Stimulated activated CD4-positive, alpha-beta T cell treated with anti-CD3 and anti-CD28 coated beads, Interleukin-2, amount 100 ng/mL, for 4 hours (primary cell): ENCODE measurements at places on chromosomes 6 and 20.

DNA sequence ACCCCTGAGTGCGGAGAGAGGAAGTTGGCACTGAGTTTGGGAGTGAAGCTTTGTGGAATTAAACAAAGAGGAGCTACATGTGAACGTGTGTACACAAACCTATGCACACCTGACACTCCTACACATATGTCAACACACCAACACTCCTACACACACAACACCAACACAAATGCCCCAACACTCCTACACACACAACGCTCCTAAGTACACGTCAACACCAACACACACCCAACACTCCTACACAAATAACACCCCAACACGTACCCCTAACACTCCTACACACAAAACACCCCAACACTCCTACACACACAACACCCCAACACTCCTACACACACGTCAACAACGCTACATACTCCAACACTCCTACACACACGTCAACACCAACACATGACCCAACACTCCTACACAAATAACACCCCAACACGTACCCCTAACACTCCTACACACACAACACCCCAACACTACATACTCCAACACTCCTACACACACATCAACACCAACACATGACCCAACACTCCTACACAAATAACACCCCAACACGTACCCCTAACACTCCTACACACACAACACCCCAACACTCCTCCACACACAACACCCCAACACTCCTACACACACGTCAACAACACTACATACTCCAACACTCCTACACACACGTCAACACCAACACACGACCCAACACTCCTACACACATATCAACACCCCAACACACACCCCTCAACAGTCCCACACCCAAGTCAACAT lies 40.1 kb upstream of the ZBP1 start:
- DNase-seq = no peak

DNA sequence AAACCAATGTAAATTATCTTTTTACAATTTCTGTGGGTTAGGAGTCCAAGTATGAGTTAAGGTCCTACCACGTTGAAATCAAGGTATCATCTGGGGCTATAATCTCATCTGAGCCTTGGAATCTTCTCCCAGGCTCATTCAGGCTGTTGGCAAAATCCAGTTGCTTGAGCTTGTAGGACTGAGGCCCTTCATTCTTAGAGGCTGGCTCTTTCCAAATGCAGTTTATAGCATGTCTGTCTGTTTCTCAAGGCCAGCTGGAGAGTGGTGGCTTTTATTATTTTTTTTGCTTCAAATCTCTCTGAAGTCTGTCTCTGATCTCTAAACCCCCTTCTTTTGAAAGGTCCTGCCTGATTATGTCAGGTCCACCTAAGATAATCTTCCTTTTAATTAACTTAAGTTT lies 177.2 kb upstream of the ASCC3 start:
- no peak for DNase-seq

DNA sequence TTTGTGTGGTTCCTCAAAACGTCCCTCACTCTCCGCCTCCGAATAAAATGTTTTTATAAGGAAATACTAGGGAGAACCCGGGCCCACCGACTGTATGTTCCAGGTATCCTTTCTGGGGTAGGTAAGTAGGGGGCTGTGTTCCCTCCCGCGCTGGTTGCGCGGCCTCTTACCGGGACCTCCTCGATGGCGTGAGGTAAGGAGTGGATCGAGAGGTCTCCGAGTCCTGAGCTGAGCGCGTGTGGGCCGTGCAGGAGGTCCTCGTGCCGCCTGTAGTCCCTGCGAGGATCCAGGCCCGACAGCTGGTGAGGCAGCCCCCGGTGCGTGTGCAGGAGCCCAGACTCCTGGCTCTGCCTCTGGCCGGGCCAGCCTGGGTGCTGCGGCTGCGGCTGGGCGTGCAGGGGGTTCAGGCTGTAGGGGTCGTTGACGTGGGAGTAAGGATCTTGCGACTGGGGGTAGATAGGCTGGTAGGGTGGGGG lies 5.1 kb downstream of the TFAP2A start:
- DNase-seq = no peak

DNA sequence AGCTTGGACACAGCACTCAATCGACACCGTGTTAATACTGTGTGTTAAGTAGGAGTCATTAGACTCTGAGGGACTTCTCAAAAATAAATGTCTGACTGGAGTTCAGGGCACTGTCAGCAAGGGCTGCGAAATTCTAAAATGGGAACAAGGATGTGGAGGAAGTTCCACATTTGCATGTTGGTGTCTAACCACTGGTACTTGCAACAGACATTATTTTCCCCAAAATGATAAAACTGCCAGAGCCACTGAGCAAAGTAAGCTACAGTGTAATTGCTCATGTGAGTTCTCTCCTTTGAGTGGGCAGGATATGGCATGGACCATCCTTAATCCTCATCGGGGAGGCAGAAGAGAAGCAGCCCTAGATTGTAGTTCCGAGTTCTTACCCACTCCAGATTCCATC lies 215.9 kb downstream of the SLC24A3 start:
- no peak for DNase-seq

DNA sequence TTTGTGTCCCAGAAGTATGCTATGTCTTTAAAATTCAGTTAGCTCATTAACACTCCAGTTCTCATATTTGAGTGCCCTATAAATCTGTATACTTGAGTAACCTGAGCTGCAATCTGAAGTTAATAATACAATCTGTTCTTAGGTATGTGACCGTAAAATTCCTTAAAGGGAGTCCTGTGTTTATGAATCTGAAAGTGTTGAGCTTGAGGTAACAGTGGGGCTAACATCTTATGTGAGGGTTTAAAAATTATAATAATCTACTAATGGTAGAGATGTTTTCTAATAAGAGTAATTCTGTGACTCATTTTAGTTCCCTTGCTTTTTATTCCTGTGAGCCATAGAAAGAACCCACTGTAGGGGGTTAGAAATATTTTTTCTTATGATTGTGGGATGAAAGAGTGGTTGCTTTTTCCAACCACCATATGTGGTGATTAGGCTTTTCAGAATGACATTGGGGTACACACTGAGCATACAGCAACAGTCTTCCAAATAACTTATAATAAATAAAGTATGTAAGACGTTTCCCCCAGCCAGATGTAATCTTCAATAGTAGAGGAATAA lies 121.2 kb downstream of the BCKDHB start:
- DNase-seq = no peak

DNA sequence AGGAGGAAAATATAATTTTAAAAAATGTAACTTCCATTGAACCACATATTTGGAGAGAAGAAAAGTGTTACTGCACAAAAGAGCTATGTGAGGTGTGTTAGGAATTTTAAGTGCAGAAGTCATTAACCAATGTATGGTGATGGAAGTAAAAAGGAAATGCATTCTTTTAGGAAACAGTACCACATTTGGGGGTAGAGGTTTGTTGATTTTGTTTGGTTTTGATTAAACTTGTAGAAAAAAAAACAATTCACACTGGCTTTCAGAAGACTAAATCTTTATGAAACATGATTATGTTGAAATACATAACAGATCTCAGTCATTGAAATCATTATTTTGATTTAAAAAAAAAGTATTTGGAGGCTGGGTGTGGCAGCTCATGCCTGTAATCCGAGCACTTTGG lies 1287.0 kb upstream of the GJE1 start:
- no peak for DNase-seq

- DNase-seq = no peak
Observed at GRCh38 chr6:87378947-87379346, 28.8 kb upstream of the CFAP206 start.

- DNase-seq = no peak
Observed at GRCh38 chr6:108651340-108652227, 90.9 kb downstream of the FOXO3 start.

DNA sequence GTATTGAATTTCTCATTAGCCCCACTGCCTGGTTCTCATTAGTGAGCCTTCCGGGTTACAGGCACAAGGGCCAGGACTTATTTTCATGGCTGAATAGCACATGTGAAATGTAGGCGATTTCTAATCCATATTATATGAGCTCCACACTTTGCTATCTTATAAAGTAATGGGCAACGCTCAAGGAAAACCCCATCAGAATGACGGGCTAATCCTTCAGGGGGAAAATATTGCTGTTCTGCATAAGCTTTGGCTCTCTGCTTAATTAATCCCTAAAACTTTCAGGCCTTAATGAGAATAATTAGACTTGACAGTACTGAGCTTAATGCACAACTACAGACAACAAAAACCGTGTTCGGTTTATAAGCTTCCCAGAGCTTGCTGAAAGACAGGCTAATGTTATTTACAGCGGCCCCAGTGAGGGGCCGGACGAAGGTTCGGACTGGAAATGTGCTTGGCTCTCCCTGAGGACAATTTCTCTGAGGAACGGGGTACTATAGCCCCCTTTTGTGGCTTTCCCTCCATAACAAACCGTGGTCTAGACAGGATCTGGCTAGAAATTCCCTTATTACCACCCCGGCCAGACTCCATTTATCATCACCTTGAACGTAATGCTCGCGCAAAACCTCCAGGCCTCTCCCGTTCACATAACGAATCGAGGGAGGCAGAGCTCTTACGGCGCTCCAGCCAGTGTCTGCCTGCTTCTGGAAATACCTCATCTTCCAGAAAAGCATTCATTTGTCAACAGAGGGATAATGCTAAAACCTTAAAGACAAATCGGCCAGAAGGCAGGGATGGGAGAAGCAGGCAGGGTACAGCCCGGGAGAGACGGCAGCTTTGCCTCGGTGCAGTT lies 164.5 kb downstream of the CD83 start:
- no peak for DNase-seq

DNA sequence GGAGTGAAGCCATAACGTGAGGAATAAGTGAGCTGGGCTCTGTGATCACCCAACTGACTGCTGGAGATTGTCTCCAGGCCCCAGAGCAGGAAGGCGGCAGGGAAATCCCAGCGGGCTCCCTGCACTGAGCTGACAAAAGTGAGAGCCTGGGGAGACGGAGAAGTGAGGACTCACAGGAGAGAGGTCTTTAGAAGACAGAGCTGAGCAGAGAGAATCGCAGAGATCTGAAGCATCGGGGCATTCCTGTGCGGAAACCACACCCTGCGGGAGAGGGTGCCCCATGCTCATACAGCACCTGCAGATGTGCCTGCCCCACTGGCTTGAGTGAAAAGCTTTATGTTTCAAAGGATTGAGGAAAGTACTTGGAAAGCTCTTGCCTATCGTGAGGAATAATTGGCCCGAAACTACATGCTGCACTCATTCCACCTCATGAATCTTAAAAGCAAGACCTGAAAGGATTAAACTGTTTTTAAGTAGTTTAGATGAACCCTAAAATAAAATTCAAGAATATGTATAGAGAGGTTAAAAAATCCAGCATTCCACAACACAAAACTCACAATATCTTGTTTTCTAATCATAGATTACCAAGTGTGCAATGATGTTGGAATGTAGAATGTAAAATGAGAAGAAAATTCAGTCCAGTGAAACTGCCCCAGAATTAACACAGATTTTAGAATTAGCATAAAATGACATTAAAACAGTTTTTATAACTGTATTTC lies 17.7 kb upstream of the THBS2 start:
- DNase-seq = no peak

GRCh38 chr20:18754653-18755045 lies 58.9 kb upstream of the SCP2D1 start:
- no peak for DNase-seq

DNA sequence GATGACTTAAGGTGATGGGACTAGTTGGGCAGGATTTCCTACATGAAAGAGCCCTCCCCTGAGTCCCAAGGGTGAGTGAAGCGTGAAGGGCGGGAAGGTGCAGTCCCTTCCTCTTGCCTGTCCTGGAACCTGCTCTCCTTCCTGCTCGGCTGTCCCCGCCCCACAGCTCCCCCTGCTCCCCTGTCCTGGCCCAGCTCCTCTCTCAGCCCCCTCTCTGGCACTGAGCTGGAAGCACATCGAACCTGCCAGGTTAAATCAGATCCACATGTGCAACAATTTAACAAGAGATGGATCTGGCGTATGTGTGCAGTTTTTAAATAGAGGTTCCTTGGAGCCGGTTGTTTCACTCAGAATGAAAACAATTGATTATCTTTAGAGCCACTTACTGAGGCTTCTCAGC lies 95.0 kb downstream of the LRFN2 start:
- DNase-seq = no peak

- DNase-seq = no peak
Observed at GRCh38 chr6:53033764-53034163, 31.4 kb upstream of the FBXO9 start.

DNA sequence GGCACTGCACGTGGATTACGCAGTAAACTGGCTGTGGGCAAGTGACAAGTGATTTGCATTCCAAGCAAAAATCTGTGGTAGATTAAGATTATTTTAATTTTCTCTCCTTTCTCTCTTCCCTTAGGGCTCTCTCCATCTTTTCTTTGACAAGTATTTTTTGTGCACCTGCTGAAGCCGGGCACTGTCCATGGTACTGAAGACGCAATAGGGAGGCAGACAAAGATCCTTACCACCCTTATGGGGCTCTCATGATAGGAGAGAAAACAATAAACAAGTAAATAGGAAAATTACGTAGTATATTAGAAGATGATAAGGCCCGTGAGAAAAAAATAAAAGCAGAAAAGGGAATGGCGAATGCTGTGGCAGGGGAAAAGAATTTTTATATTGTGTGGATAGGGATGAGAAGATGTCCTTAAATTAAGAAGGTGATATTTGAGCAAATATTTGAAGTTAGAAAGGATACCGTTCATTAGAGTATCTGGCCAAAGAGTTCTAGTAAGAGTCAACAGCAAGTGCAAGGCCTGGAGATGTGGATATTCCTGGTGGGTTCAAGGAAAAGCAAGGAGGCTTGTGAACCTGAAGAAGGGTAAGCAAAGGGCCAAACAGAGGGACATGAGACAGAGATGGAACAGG lies 146.0 kb downstream of the LAMP5 start:
- no peak for DNase-seq

DNA sequence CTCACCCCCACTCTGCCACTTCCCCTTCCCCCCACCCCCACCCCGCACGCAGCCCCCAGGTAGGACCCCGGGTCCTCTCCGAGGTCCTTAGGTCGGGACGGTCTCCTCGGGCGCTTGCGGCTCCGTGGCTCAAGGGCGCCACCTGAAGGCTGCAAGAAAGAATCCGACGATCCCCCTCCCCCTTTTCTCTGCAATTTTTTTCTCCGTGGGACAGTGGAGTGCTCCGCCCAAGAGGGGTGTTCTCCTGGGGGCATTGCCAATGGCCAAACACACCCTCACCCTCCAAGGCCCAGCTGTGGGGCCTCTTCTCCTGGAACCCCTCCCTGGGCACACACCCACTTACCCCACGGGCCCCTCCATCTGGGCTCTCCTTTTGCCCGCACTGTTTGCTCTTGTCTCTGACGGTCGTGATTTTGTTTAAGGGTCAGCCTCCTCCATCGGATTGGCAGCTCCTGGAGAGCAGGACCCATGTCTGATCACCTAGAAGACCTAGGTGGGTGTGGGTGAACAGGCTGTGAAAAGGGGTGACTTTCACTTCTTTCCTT lies 1.1 kb upstream of the TMEM74B start:
- no peak for DNase-seq

- DNase-seq = no peak
Observed at GRCh38 chr20:62726716-62727583, 18.3 kb downstream of the NTSR1 start.
